ENCODE measurements at places on chromosomes 1 and 21. TPM values are rescaled to one million over a fixed set of nuclear protein-coding genes. Genes with fewer than 3 reads are reported as not detected.
A peak's percentile ranks its signal among the peaks of the same experiment; 100 is the strongest.

PLPPR5 gene
- not detected for total RNA-seq

GRCh38 chr1:96427616-96428015 lies 294.0 kb upstream of the PTBP2 start:
- DNase-seq: no peak

CD52 gene
- total RNA-seq: not detected

PIP5K1A gene
- total RNA-seq: 46.5 TPM

DNA sequence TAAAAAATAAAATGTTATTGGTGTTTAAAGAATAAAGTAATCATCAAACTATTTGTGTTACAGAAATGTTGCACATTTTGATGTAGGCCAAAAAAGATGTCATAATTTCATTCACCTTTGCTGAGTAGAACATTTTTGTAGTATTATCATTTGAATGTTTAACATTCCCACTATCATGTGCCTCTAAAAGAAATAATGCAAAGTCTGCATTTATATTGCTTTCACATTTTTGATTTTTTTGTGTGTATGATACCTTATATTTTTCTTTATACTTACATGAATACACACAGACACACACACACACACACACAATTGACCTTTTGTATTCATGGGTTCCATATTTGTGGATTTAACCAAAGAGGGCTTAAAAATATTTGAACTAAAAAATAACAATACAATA lies 544.2 kb upstream of the ZRANB2 start:
- no peak for DNase-seq

FCGR3B gene
- total RNA-seq: not detected

DNA sequence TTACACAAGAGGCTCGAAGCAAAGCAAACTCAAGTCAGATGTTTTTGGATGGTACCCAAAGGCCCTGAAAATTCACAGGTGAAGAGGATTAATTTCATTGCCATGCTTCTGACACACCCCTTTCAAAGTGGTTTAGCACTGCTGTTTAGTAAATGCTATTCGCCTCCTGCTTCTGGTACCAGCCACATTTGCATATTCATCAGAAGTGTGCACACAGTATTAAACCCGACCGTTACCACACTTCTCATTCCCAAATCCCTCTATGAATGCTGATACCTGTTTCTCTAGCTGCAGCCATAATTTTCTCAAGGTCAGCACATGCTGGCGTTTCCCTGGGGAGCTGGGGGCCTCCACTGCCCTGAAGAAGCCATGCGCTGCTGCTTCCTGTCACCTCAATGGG lies 179.8 kb upstream of the DAB1 start:
- no peak for DNase-seq

DNA sequence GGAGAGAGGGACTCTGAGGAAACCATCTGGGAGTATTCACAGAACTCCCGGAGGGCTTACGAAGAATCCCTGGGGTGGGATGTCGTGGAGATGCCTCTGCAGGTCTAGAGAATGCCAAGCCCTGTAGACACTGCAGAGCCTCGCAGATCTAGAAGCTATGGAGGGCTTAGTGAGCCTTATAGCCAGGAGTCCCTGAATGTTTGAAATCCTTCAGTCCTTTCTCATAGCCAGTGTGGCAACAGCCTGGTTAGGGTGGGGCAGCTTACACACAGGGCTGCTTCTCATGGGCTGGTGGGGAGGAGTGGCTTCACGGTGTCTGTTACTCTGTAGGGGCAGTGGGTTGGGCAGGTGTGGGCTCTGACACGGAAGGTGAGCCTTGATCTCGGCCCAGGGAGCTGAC lies 44.2 kb upstream of the KDM4A start:
- no peak for DNase-seq

LCE6A gene
- not detected for total RNA-seq

RYR2 gene
- total RNA-seq: not detected

GRCh38 chr21:31830701-31831100 lies 42.1 kb upstream of the HUNK start:
- DNase-seq: no peak

- DNase-seq: no peak
Observed at GRCh38 chr1:175714350-175714749, 29.0 kb downstream of the TNR start.

LCE2C gene
- not detected for total RNA-seq

DNA sequence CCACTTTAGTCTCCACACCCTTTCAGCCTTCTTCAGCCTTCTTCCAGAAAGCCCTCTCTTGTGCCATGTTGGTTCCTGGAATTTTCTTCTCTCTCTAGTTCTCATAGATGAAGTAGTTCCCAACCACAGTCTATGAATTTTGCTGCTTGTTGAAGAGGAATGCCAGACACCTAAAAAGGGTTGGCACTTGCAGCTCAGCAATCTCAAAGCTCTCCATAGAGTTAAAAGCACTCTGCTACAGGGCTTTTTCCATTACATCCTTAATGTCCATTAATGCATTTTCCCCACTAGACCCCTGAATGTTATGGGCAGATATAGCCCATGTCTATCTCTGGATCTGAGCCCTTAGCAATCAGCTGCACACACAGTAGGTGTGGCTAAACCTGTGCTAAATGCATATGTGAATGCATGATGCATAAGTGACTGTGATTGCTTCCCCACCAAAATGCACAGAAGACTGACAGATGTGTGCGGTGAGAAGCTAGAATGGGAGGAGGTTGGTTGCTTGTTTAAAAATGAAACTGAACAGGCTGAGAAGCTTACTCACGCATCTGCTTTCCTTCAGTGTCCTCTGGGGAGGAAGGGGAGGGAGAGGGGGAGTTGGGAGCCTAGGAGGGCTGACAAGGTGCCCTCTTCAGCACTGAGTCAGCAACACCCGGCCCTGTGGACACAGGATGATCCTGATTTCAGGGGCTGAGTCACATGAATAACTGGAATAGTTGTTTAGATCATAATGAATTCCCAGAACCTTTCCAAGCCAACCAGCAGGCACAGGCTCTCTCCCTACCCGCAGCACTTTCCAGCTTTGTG lies 146.1 kb upstream of the FGGY start:
- DNase-seq: peak; percentile 97

SLC30A10 gene
- total RNA-seq: not detected

TNFRSF9 gene
- 5.6 TPM for total RNA-seq

- no peak for DNase-seq
Observed at GRCh38 chr1:246146804-246147523, 360.1 kb downstream of the SMYD3 start.

GRCh38 chr1:37633040-37633937 lies 1.4 kb downstream of the RSPO1 start:
- DNase-seq: no peak

DNA sequence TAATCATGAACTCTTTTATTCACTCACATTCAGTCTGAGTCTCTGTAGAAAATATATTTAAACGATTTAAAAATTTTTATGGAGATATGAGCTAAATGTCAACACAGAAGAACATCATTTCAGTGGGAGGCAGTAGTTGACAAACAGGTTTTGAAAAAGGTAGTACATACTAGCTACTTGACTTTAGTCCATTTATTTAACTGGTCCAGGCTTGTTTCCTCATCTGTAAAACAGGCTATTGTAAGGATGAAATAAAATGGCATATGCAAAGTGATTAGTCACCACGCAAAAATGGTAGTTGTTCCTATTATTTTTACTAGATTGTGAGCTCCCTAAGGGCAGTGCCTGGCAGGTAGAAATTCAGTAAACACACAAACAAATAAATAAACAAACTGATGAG lies 75.2 kb downstream of the NTPCR start:
- DNase-seq: no peak

DNA sequence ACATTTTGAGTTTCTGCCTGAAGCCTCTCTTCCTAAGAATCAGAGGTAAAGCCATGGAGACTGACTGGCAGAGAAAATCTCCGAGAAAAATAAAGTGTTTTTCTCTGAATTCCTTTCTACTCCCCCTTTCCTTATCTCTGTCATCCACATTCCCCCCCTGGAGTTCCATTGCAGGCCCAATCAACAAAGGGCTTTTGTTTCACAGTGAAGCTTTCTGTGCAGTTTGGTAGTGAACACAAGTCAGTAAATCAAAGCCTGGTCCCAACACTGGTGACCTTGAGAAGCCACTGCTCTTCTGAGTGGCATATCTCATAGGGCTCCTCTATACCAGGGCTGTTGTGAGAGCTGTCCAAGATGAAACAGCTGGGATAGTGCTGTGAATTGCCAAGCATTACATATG lies 228.4 kb downstream of the SEC16B start:
- no peak for DNase-seq

TNN gene
- total RNA-seq: 6.0 TPM

- DNase-seq: no peak
Observed at GRCh38 chr1:32549616-32550015, 10.4 kb downstream of the ZBTB8A start.

DNA sequence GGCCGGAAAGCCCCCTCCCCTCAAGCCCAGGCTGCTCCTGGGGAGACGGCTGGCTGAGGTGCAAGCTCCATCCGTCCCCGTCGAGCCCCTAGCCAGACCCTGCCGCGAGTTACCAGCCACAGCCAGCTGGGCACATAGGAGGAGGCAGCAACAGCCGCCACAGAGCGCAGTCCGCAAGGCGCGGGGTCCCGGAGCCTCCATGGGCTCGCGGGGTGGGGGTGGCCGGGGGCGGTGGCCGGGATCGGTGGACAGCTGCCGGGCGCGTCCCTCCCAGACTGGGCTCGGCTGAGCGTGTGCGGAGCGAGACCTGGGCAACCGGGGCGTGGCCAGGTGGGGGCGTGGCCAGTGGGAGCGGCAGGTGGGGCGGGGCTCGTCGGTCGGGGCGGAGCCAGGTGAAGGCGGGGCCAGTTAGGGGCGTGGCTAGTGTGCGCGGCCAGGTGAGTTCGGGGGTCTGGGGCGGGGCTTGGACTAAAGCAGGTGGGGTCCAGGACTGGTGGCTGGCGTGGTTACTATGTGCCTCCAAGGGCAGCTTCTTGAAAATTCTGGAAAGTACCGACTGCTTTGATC lies at the start of gene CD164L2:
TSS of gene CD164L2 (minus strand) at position 295 of the 567 bp plus-strand sequence. CDS start at position 201, 94 bp downstream.
- DNase-seq: no peak

DNA sequence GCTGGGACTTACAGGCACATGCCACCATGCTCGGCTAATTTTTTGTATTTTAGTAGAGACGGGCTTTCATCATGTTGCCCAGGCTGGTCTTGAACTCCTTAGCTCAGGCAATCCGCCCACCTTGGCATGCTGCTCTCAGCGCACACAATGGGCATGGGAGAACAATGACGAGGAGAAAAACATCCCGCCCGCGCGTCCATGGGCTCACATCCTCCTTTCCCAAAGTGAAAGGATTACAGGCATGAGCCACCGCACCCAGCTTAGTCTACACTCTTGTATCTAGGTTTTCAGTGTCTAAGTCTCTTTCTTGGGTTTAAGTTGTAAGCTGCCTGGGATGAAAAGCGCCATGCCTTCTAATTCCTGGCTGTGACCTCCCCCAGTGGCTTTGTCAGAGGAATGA lies 37.9 kb downstream of the CDK18 start:
- DNase-seq: no peak

GRCh38 chr1:245461681-245462080 lies 306.9 kb downstream of the KIF26B start:
- DNase-seq: no peak

DNA sequence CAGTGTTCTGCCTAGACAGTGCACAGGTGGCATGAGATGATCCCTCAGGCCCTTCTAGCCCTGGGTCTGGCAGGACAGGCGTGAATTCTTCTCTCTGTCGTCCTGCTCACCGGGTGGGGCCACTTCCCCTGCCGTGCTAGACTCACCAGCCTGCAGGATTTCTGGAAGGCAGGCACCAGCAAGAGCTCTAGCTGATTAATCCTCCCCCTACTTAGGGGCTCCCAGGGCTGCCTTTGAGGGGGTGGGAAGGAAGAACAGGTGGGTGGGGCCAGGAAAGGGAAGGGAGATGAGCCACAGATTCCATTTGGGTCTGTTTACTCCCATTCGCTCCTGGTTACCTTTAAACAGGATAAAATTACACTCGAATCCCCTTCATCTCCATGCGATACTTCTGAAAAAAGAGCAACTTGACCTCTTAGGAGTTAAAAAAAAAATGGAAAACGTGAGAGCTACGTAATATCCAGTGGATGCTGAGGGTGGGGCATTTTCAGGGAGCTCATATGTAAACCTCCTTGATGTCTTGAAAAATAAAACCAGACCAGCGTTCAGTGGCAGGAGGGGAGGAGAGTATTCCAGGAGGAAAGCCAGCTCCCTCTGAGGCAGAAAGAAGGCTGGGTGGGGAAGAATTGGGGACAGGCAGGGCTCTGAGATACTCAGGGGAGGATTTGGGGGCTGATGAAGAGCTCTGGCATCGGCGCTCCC lies 665.5 kb downstream of the PTPRU start:
- no peak for DNase-seq

DNA sequence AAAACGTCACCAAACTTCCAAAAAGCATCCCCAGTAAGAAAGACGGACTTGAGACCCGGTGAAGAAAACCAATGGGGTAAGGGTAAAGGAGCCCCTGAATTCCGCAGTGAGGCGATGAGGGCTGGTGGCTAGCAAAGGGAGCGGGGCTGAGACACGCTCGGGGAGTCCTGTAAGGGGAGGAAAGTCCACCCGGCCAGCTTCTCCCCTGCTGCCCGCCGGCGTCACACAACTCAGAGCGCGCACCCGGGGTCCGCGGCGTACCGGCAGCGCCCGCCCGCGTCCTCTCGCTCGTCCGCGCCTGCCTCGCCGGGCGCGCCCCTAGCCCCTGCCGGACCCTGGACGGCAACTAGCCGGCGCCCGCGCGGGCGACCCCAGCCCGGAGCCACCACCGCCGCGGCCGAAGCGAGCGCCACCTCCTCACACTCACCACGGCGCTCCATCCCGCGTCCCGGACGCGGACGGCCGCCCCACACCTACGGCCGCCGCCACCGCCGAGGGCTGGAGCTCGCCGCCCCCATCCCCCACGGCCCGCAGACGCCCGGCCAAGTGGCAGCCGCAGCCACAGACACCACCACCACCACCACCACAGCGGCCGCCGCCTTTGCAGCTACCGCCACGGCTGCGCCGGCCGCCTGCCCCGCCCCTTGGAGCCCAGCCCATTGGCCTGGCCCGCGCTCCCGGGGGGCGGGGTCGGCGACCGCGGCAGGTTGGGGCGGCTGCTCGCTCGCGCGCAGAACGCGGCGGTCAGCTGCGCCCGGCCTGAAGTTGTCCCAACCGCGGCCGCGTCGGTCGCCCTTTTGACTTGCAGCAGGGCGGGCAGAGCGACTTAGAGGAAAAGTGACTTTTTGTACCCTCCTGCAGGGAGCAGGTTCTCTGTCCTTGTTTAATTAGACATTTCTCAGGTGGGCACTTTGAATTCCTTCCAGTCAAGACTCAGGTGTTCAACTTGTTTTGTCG lies 10.0 kb upstream of the ARHGAP29 start:
- DNase-seq: peak; percentile 63

OR6P1 gene
- not detected for total RNA-seq

GRCh38 chr1:11413986-11414391 lies 65.0 kb upstream of the DISP3 start:
- no peak for DNase-seq

Measured in SJSA1 (cell line).